ENCODE measurements at places on chromosomes 1 and 21. TPM values are rescaled to one million over a fixed set of nuclear protein-coding genes. Genes with fewer than 3 reads are reported as not detected.

The LCK gene
- total RNA-seq, result 0.83 TPM

The KIF17 gene
- total RNA-seq, result 0.24 TPM

The MRPS14 gene
- total RNA-seq, result 52.7 TPM

The NPHP4 gene
- total RNA-seq, result 5.7 TPM

GRCh38 chr1:64043976-64044375, 159.4 kb upstream of the UBE2U start:
- H3K4me3 ChIP-seq, result no peak overlapping the region
- DNase-seq, result no peak
- no peaks in the 10 kb centered on the region for H3K36me3 ChIP-seq
- H3K27me3 ChIP-seq, result no peaks in the 10 kb centered on the region

GRCh38 chr1:8113262-8114220, 87.4 kb upstream of the ERRFI1 start:
- peaks cover 63% of the 10 kb centered on the region for H3K4me1 ChIP-seq
- no peaks in the 10 kb centered on the region for H3K27me3 ChIP-seq
- no peaks in the 10 kb centered on the region for H3K36me3 ChIP-seq
- DNase-seq, result no peak

DNA sequence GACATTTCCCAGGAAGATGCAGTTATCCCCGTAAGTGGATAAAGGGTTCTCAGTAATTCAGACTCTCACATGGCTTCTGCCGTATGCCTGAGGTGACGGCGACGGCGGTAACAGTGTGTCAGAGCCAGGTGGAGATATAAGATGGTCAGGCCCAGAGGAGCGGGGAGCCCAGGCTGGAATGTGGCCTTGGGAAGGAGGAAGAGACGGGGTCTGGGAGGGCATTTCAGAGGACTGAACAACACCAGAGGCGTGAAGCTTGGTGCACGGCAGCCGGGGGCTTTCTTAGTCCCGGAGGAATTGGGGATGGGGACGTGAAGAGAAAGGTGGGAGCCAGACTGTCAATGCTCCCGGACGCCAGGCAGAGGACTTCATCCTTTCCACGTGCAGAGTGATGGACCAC, 1.0 kb downstream of the RER1 start:
- peaks cover 34% of the 10 kb centered on the region for H3K4me1 ChIP-seq
- no peaks in the 10 kb centered on the region for H3K27me3 ChIP-seq
- DNase-seq, result peak; percentile 13

GRCh38 chr1:162113419-162113818, 43.9 kb downstream of the NOS1AP start:
- no peaks in the 10 kb centered on the region for H3K36me3 ChIP-seq
- H3K4me1 ChIP-seq, result peaks cover 9% of the 10 kb centered on the region
- H3K4me3 ChIP-seq, result no peak overlapping the region
- no peak for DNase-seq
- H3K27ac ChIP-seq, result no peak overlapping the region
- H3K27me3 ChIP-seq, result no peaks in the 10 kb centered on the region

- H3K27me3 ChIP-seq, result peaks cover 2% of the 10 kb centered on the region
- H3K4me1 ChIP-seq, result 0 out of 2 replicates have a peak, but pooled peaks cover 5% of the 10 kb centered on the region
- DNase-seq, result no peak
- H3K4me3 ChIP-seq, result no peak overlapping the region
- no peaks in the 10 kb centered on the region for H3K36me3 ChIP-seq
Measured at GRCh38 chr1:116347696-116348095, 25.3 kb upstream of the ATP1A1 start.

Measured in HepG2 (cell line).